ENCODE measurements at places on chromosomes 1 and 21.

DNA sequence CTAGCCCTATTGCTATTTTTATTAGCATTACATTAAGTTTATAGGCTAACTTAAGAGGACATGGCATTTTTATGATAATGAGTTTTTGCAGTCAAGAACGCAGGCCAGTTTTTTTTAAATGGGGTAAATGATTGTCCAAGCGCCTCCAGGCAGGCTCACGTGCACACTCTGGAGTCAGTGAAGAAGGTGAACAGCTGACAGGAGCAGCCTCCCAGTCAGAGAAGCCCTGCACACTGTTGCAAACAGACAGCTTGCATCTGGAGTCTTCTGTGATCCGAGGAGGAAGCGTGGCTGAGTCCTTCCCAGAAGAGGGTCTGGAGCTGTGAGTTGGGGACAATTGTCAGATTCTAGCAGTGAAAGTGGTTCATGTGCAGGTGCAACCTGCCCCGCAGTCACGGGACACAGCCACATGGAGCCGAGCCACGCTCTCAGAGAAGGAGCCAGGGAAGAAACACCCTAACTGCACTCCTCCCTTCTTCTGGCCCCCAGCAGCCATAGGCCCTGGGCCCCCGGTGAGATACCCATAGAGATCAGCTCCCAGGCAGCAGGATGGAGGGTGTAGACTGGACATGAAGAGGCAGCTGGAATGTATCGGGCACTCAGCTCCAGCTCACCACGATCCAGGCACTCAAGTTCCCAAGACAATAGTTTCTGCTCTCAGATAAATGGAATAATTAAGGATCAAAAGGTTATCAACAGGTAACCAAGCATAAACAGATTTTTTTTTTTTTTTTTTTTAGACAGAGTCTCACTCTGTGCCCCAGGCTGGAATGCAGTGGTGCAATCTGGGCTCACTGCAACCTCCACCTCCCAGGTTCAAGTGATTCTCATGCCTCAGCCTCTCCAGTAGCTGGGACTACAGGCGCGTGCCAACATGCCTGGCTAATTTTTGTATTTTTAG is 26.4 kb downstream of the CAPN2 start:
- DNase-seq, result no peak

DNA sequence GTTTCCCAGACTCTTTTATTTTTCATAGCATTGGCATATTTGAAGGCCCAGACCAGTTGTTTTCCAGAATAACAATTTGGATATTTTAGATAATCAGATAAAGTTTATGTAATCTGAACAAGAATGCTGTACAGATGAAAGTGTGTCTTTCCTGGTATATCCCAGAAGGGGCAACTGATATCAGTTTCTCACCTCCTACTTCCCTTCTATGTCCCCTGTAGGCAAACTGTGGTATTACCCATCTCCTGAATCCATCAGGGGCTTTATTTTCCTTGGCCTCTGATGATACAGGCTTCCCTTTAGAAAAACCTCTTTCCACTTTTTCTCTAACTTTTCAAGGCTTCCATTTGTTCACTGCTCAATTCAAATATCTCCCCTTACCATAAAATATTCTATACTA is 87.5 kb upstream of the RGS1 start:
- no peak for DNase-seq

DNA sequence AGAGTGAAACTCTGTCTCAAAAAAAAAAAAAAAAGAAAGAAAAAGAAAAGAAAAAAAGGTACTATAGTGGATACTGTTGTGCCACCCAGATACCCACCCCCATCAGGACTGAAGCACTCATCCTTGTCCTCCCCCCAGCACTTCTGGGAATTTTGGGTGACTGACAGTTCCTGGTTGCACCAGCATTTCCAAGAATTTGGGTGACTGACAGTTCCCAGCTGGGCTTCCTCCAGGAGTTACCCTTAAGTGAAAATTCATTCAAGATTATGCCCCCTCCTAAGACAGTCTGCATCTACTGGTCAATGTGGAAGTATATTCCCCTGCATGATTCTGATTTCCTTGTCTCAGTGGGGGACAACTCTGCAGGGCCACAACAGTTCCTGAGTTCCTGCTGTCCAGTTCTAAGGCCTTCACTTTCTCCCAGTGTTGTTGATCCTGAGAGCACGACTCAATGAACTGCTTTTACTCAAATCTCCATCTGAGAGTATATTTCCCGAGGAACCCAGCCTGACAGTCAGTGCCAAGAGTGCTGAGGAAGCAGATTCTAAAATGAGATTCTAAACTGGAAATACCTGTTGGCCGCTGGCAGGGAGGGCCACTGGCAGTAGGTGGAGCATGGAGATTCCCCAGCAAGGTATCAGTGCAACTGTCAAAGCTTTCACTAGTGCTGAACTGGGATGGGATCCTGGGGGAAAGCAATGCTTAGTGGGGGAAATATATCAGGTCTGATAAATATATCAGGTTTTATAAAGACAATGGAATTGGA is 18.5 kb downstream of the RIIAD1 start:
- no peak for DNase-seq

DNA sequence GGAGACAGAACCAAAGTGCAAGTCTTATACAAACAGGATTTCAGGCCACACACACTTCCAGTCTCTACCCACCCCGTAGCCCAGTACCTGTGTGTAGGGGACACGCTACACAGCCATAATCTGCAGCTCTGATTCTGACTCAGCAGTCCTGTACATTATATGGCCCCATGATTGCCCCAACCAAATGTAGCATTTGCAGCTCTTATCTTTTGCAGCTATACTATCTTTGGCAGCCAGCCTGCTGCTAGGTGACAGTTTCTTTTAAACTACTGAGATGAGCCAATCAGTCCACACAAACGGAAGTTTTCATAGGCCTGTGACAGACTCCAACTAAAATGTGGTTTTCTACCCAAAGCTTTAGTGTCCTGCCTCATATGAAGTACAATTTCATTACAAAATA is 259.6 kb upstream of the ST6GALNAC5 start:
- no peak for DNase-seq

- DNase-seq, result no peak
These were observed 21.4 kb downstream of the PRRC2C start for GRCh38 chr1:171506525-171507304.

- DNase-seq, result no peak
These were observed 54.2 kb upstream of the ETS2 start for GRCh38 chr21:38751379-38752050.

DNA sequence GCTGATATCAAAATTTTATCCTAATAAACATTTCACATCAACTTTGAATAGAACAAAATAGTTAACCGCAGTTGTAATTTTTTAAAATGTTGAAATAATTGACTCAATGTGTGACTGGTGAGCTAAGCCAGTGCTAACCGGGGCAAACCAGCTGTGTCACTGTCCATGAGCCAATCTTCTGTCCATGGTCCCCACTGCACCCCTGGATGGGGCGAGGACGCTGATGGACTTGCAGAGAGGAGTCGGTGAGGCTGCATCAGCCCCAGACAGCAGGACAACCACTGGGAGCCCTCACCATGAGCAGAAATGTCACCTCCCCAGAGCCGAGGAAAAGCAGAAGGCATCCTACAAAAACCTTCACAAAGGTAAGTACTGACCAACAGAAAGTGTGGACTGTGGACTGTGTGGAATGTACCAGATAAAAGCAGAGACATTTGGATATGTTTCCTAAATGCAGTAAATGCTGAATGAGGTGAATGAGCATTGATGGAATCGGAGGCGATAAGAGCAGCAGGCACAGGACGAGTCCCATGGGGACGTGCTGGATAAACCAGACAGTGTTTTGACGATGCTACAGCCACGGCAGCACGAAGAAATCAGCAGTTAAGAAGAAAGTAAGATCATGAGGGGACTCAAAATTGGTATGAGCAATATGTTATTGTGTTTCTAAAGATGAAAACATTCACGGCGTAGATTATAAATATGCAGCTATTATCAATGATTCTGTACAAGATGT is 115.0 kb upstream of the BACE2 start:
- no peak for DNase-seq

DNA sequence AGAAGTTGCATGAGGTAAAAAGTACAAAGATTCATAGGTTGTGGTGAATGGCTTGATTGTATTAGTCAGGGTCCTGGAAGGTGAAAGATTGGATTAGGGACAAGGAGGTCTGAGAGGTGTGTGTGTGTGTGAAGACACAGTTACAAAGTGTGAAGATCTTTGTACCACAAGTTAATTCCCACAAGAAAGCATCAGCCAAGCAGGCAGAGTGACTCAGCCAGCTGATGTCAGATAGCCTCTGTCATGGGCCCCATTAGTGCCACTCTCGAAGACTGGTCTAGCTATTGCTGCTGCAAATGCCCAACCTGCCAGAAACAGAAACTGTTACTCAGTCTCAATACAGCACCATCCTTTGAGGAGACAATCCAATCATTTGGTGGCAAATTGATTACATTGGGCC is 96.5 kb downstream of the DTL start:
- no peak for DNase-seq

- DNase-seq, result no peak
These were observed 198.6 kb downstream of the PTPRC start for GRCh38 chr1:198837278-198838021.

DNA sequence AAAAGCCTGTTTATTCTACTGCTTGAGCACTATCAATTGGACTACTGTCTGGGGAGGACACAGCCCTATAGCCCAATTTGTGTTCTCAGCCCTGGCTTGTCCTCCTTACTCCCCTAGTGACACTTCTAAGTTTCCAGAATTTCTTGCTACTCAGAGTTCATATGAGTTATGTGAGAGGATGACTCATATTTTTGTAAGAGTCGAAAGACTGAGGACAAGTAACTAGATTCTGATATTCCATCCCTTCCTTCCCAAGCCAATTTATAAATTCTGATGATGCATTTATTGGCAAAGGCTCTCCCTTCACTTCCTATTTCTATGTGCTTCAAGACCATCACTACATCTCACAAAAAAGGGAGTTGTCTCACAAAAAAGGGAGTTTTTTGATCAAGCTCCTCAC is 422.2 kb upstream of the DEPDC1 start:
- no peak for DNase-seq

DNA sequence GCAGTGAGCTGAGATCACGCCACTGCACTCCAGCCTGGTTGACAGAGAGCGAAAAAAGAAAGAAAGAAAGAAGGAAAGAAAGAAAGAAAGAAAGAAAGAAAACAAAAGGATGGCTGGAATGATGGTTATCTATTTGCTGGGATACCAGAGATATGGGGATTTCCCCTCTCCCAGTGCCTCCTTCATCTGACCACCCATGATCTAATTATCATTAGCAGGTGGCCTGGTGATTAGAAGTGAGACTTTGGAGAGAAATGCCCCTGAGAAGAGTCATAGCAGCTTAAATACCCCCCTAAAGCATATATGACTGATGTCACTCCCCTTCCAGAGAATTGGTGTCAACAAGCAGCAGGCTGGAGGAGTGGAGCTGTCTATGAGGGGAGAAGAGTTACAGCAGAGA is 1.3 kb upstream of the NPPB start:
- no peak for DNase-seq

- DNase-seq, result no peak
These were observed 151.2 kb downstream of the PIGK start for GRCh38 chr1:77068013-77068412.

- no peak for DNase-seq
These were observed 24.3 kb downstream of the F13B start for GRCh38 chr1:197042676-197043341.

GRCh38 chr1:162056043-162056442 is 13.4 kb upstream of the NOS1AP start:
- peak; percentile 62 for DNase-seq

- no peak for DNase-seq
These were observed 30.5 kb upstream of the RC3H1 start for GRCh38 chr1:174052621-174053020.

DNA sequence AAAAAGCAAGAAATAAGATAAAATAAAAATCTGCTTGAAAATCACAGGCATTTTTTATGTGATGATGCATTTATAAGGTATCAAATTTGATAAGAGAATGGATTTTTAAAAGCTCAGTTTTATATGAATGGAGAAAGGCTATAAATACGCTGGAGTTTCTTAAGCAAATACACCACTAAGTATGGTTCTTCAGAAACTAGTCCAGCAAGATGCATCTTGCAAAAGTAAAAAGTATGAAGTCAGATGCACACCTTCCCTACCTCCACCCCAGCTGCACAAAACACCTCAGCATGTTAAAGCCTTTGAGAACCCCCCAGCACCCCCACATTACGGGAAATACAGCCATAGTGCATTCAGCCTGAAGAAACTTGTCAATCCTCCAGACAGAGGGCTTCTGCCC is 143.1 kb upstream of the PROX1 start:
- DNase-seq, result no peak

DNA sequence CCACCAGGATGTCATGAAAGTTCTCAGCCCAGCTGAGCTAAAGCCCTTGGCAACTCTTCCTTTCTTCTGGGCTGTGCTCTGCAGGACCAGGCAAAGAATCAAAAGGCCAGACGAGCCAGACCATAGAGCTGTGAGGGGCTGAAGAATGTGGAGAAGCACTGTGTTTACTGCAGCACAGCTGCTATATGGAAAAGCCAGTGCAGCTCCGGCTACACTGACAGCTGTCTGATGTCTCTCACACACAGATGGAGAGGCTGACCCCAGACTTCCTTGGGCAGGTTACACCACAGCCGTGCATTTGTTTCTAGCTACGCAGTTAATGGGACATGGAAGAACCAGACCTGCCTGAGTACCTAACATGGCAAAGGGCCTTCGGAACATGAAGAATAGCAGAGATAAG is 40.3 kb downstream of the CD247 start:
- DNase-seq, result no peak

DNA sequence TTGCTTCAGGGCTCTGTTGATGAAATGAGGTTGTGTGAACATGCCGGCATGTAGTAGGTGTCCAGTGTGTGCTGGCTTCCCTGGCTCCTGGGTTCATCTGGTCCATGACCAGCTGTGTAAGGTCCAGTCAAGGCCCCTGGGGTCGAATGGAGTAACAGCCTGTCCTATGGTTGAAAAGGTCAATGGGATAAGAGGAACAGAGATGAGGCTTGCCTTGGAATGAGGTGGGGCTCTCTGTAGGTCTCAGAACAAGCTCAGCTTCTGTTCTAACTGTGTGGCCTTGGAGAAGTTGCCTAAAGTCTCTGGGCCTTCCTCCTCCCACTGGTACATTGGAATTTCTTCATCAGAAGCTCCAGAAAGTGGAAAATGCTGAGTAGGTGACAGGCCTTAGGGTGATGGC is 26.6 kb downstream of the RPS6KA1 start:
- no peak for DNase-seq

GRCh38 chr1:176119549-176119948 is 87.5 kb downstream of the COP1 start:
- DNase-seq, result no peak

All from liver (tissue), 10 donors.